ENCODE measurements at places on chromosomes 1 and 21.
A peak's percentile ranks its signal among the peaks of the same experiment; 100 is the strongest.

DNA sequence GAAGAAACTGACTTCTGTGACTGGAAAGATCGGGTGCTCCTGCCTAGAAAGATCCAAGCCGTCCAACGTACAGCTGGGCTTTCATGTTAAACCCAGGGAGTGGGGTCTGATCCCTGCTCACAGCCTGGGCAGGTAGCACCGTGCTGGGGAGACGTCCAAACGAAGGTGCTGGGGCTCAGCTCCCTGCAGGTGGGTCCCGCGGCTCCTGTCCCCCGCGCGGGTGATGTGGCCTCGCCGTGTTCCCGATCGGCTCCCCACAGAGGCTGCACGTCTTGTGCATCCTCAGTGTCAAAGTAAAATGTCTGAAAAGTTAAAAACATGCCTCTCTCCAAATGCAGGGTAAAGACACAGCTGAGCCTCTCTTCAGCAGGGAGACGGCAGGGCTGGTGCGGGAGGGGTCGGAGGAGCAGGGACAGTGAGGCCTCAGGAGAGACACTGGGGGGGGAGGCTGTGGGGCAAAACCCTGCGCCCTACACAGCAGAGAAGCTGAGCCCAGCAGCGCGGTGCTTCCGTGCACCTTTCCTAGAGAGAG lies 40.1 kb upstream of the COL6A2 start:
- DNase-seq, result no peak

DNA sequence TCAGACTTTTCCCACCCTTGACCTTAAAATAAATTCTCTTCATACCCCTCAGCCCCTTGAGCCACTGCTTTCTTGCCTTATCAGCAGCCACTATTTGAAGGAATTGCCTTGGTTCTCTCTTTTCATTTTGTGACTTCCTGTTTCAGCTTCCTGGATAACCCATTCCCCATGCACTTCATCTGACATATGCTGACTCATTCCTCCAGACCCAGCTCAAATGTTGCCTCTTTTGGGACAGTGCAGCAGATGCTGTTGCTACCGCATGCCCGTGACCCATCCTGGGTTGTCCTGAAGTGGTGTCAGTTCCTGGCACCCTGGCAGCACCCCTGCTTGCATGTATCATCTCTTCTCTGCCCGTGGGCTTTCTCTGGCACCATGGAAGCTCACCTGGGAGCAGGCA lies 496.1 kb downstream of the PTPRU start:
- DNase-seq, result no peak

- DNase-seq, result no peak
Observed at GRCh38 chr1:232883992-232884661, 66.3 kb upstream of the NTPCR start.

- DNase-seq, result no peak
Observed at GRCh38 chr21:35227786-35228185, 178.7 kb upstream of the RUNX1 start.

- DNase-seq, result no peak
Observed at GRCh38 chr21:36204980-36205379, 48.4 kb downstream of the DOP1B start.

DNA sequence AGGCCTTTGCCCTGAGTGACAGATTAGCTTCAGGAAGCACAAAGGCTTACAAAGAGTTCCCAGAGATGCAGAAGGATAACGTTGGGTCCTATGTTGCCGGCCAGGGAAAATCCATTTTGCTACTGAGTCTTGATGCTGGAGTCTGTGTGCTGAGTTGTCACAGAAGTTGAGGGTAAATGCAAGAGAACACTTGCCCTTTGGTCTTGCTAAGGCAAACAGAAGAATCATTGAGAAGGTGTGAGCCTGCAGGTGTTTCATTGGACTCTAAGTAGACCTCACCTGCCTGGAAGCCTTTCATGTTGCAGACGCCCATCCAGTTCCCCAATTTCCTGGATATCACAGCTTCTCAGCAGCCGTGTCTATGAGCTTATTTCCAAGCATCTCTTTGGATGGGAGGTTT lies 105.2 kb downstream of the PCP4 start:
- no peak for DNase-seq

- peak; percentile 44 for DNase-seq
Observed at GRCh38 chr1:110210604-110211495, 736 bp downstream of the KCNC4 start.

- DNase-seq, result peak; percentile 82
Observed at GRCh38 chr1:2046174-2046917, 3.9 kb upstream of the PRKCZ start.

DNA sequence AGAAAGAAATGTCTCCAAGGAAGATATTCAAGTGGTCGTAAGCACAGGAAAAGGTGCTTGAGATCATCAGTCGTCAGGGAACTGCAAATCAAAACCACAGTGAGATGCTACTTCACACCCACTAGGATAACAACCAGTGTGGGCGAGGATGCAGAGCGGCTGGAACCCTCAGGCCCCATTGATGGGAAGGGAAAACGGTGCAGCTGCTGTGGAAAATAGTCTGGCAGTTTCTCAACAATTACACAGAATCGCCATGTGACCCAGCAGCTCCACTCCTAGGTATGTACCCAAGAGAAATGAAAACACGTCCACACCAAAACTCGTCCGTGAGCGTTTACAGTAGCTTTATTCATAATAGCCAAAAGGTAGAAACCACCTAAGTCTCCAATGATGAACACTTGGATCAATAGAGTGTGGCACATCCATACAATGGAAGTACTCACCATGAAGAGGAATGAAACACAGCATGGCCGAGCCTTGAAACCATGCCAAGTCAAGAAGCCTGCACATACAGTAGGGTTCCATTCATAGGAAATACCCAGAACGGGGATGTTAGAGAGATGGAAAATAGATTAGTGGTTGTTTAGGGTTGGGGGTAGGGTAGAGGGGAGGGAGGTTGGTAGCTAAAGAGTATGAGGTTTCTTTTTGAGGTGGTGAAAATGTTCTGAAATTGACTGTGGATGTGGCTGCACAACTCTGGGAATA lies 6.1 kb downstream of the DFFB start:
- no peak for DNase-seq

DNA sequence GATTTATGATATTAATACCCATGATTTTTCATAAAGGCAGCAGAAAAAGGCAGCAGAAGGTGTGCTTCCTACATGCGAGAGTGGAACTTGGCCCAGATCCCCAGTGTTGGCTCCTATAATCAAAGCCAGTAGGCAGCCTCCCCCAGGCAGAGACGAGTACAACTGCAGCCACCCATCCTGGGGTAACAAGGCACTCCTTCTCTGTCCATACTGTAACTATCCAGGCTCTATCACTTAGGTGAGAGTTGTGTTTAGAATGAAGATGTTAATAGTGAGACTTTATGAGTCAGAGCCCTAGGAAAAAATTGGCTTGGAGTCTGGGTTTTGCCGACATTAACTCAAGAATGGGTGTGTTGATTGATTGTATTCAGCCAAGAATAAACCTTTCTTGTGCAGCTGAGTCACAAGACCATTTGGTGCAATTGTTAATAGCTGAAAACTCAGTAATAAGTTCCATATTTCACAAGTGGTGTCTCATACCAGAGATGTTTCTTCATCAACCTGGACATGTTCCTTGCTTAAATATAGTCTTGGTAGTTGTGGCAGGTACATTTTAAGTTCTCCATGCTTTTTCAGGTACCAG lies 322.3 kb downstream of the DUSP10 start:
- DNase-seq, result no peak

DNA sequence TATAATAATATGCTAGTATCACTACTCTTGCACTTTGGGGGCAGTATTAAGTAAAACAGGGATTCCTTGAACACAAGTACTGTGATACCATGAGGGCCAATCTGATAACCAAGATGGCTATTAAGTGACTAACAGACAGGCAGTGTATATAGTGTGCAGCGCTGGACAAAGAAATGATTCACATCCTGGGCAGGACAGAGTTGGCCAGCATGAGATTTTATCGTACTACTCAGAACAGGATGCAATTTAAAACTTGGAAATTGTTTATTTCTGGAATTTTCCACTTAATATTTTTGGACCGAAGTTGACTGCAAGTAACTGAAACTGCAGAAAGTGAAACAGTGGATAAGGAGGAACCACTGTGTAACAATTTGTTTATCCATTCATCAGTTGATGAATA lies 74.6 kb downstream of the DNTTIP2 start:
- no peak for DNase-seq

DNA sequence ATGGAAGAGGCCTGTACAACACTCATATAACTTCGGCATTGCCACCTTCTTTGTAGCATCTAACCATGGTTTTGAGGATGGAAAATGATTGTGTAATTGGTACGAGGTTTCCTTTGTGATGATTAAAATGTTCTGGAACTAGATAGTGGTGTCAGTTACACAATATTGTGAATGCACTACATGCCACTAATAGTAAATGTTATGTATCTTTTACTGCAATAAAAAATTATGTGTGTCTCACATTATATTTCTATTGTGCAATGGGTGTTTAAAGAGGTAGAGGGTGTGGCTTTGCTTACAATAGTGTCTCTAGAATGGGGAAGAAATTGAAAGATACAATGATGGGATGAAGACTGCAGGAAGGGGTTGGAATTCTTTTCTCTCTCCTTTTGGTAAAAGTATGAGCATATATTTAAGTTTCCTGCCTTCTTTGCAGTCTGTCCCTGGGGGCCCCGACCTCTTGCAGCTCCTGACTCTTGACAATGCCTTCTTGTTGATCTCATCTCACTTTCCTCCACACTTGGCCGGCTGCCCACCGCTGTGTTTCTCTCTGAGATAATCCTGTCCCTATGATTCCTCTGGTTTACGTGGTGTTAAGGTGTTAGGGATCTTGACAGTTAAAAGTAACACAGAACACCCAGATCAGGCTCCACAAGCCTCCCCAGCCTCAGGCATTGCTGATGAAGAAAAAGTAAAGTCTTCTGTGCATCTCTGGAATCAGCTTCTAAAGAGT lies 39.3 kb downstream of the MTARC1 start:
- no peak for DNase-seq

DNA sequence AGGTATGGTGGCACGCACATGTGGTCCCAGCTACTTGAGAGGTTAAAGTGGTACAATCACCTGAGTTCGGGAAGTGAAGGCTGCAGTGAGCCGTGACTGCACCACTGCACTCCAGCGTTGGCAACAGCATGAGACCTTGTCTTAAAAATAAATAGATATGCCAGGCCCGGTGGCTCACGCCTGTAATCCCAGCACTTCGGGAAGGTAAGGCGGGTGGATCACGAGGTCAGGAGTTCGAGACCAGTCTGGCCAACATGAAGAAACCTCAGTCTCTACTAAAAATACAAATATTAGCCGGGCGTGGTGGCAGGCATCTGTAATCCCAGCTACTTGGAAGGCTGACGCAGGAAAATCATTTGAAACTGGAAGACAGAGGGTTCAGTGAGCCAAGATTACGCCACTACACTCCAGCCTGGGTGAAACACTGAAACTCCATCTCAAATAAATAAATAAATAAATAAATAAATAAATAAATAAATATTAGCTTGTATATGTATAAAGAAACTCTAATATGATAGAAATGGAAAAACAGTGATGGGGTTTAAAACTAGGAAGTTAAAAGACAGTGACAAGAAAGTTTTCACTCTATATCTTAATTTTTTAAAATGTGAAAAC lies 18.8 kb downstream of the GATAD2B start:
- DNase-seq, result no peak

GRCh38 chr21:40140675-40141074 lies 273.4 kb downstream of the PCP4 start:
- no peak for DNase-seq

- no peak for DNase-seq
Observed at GRCh38 chr1:89100412-89100811, 25.5 kb downstream of the GBP2 start.

GRCh38 chr1:246107516-246108277 lies 399.4 kb downstream of the SMYD3 start:
- no peak for DNase-seq

- DNase-seq, result peak; percentile 65
Observed at GRCh38 chr1:34884961-34885360, 25.4 kb upstream of the SMIM12 start.

DNA sequence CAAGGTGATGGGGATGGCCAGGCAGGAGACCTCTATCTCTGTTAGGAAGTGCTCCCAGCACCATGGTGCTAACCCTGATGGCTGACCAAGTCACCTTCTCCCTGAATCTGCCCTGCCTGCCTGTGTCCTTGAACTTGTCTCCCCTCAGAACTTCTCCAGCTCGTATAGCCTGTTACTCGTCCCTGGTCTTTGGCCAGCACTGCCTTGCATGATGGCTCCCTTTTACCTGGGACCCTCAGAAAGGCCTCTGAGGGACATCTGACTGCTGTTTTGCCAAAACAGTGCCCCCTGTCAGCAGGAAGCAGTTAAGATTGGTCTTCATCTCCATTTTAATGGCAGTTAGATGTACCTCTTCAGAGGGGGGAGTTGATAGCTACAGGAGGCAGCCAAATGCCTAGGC lies 148.3 kb downstream of the RHOU start:
- no peak for DNase-seq

- no peak for DNase-seq
Observed at GRCh38 chr1:4394366-4394765, 260.0 kb upstream of the AJAP1 start.

All from T47D (cell line).